ENCODE measurements at places on chromosomes 16 and 17.

- no peak overlapping the region for H3K4me3 ChIP-seq
- H3K27me3 ChIP-seq, result no peaks in the 10 kb centered on the region
- H3K4me1 ChIP-seq, result no peaks in the 10 kb centered on the region
- H3K36me3 ChIP-seq, result no peaks in the 10 kb centered on the region
- no peak overlapping the region for H3K27ac ChIP-seq
- DNase-seq, result no peak
Observed at GRCh38 chr16:87562201-87562600, 40.1 kb upstream of the JPH3 start.

DNA sequence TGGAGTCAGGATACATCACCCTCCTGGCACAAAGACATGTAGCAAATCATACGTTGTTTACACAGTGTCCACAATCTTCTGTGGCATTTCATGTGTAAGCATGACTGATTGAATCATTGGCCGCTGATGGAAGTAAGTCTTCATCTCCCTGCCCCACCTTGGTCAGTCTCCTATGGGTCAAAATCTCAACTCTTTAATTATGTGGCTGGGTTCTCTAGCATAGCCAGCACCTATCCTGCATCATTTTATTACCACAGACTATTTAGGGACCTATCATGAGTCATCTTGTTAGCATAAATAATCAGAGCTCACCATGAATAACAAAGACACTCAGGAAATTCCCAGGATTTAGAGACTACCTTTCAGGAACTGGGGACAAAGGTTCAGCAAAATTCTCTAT, 15.9 kb downstream of the TANC2 start:
- H3K4me1 ChIP-seq, result no peaks in the 10 kb centered on the region
- DNase-seq, result no peak
- no peak overlapping the region for H3K27ac ChIP-seq
- H3K27me3 ChIP-seq, result no peaks in the 10 kb centered on the region
- H3K36me3 ChIP-seq, result no peaks in the 10 kb centered on the region

- H3K4me3 ChIP-seq, result no peak overlapping the region
Observed at GRCh38 chr16:17780181-17780580, 309.4 kb upstream of the XYLT1 start.

DNA sequence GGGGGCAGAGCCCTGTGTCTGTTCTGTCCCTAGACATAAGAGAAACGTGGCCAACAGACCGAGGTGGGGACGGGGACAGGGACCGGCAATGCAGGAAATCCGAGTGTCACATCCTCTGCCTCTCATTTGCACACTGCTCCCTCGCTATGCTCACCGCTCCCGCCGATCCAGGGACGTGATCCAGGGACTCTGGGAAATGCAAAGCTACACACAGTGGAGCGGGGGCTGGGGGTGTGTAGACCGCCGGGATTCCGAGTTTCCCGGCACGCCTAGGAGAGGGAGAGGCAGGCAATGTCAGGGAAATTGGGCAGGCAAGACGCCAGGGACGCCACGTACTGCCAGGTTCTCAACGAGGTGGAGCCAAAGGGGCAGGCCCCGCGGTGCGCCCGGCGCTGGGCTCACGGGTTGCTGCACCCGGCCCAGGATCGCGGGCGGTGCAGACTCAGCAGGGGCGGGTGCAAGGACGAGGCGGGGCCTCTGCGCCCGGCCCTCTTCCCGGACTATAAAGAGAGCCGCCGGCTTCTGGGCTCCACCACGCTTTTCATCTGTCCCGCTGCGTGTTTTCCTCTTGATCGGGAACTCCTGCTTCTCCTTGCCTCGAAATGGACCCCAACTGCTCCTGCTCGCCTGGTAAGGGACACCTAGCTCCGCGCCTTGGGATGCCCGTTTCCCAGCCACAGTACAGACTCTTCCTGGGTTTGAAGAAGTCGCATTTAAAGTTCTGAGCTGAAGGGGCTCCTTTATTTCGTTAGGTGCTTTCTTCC, at the start of gene MT1X:
Gene MT1X (plus strand): TSS at position 532 of the 764 bp plus-strand sequence. CDS start 71 bp downstream, at position 603.
- peak within 1 kb of the TSS; percentile 79 for H3K4me3 ChIP-seq
- peaks cover 22% of the 10 kb centered on the region for H3K4me1 ChIP-seq

GRCh38 chr17:56638591-56639051, 45.1 kb downstream of the NOG start:
- H3K27ac ChIP-seq, result no peak overlapping the region
- H3K27me3 ChIP-seq, result no peaks in the 10 kb centered on the region
- H3K36me3 ChIP-seq, result no peaks in the 10 kb centered on the region
- DNase-seq, result no peak

DNA sequence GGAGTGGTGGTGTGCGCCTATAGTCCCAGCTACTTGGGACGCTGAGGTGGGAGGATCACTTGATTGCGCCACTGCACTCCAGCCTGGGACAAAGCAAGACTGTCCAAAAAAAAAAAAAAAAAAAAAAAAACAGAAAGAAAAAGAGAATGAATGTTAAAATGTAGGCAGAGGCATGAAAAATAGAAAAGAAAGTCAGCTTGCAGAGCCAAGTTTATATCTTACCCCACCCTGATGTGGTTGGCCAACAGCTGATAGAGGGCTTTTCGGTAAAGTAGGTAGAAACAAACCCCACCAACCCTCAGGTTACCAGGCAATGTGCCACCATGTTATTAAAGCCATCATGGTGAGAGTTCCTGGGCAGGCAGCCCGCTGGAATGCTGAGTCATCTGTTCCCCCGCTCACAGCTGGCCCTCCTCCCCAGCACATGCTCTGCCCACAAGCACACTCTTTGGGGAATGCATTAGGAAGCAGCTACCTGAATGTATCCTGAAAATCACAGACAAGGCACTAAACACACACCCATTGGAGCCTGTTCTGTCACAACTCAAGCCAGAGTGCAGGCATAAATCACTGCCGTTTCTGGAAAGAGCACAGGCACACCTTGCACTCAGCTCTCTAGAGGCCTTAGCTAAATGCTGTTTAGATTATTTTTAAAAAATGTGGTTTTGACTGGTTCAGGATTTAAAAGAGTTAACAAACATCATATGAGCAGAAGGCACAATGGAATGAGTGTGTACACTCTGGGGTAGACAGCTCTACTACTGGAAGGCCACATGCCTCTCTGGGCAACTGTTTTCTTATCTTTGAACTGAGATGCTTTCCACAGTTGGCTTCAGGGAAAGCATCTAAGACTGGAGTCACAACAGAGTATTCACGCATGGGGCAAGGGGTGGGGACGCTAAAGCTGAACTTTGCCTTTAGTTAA, 128.5 kb downstream of the PARN start:
- no peaks in the 10 kb centered on the region for H3K4me1 ChIP-seq
- DNase-seq, result no peak
- no peak overlapping the region for H3K27ac ChIP-seq
- H3K27me3 ChIP-seq, result no peaks in the 10 kb centered on the region
- no peak overlapping the region for H3K4me3 ChIP-seq
- no peaks in the 10 kb centered on the region for H3K36me3 ChIP-seq

DNA sequence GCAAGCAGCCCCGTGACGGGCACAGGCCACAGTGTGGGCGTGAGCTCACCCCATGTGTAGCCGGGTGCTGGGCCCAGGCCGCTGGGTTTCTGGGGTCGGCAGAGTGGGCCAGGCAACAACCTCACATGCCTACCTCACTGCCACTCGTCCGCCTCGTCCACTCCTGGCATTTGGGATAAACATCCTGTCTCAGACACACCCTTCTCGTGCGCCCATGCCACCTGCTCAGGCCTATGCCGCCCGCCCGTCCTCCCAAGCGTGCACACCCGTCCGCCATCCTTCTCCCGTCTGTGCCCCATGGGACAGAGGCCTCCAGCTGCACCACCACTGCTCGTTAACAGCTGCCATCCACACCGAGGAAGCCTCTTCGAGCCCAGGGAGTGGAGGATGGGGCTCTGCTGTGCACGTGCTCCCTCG, 64.3 kb downstream of the KLHDC4 start:
- H3K36me3 ChIP-seq, result peaks cover 13% of the 10 kb centered on the region
- no peaks in the 10 kb centered on the region for H3K27me3 ChIP-seq
- no peak for DNase-seq
- no peak overlapping the region for H3K27ac ChIP-seq
- H3K4me3 ChIP-seq, result no peak overlapping the region

DNA sequence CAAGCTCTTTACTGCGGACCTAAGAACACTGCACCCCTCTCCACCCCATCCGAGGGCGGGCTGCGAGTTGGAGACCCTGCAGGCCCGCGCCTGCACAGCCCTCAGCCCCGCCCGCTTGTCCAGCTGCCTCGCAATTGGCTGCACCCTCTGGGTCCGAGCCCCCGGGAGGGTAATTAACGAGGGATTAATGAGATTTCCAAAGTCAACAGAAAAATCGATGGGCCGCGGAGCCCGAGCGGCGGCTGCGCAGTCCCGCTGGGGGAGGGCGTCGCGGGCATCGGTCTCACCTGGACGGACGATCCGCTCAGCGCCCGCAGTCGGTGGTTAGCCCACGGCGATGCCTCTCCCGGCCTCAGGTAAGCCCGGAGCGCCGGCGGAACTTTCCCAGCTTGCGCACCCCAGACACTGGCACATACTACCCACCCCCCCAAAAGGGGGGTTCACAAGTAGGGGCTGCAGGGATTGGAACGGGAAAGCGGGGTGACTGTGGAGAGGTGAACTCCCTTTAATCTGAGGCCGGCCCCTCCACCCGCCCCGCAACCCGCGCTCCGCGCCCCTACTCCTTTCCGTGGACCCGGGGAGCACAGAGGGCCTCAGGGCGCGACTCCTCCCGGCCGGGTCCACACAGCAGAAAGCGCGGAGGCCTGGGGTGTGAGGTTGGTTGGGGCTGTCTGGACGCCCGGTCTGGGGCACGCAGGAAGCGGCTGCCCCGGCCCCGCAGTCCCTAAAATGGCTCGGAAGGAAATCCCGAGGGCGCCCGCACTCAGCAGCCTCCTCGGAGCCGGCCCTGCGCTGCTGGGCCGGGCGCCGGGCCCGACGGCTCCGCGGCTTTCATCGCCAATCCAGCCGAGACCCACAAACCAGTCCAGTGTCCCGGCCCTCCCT, at the start of gene OTOP3:
Gene OTOP3 (plus strand): TSS at position 314 of the 885 bp plus-strand sequence. CDS start 24 bp downstream, at position 338.
- peaks cover 17% of the 10 kb centered on the region for H3K27me3 ChIP-seq
- no peak within 1 kb of the TSS for H3K27ac ChIP-seq
- H3K36me3 ChIP-seq, result no peaks in the 10 kb centered on the region
- DNase-seq, result no peak

GRCh38 chr17:63345611-63346010, 100.5 kb downstream of the CYB561 start:
- no peaks in the 10 kb centered on the region for H3K4me1 ChIP-seq
- H3K4me3 ChIP-seq, result no peak overlapping the region
- DNase-seq, result no peak
- no peaks in the 10 kb centered on the region for H3K36me3 ChIP-seq

GRCh38 chr16:87458424-87458915, 34.4 kb downstream of the ZCCHC14 start:
- peaks cover 17% of the 10 kb centered on the region for H3K4me1 ChIP-seq
- H3K36me3 ChIP-seq, result peaks cover 5% of the 10 kb centered on the region
- no peak overlapping the region for H3K27ac ChIP-seq
- H3K4me3 ChIP-seq, result no peak overlapping the region

DNA sequence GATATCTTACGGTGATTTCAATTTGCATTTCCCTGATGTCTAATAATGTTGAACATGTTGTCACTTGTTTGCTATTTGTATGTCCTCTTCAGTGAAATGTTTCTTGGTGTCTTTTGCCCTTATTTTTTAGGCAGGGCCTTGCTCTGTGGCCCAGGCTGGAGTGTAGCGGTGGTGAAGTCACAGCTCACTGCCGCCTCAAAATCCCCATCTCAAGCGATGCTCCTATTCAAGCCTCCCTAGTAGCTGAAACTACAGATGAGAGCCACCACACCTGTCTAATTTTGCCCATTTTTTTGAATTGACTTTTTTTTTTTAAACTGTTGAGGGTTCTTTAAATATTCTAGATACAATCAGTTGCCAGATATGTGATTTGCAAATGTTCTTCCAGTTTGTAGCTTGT, 8.3 kb downstream of the UBE2G1 start:
- H3K27ac ChIP-seq, result no peak overlapping the region
- H3K27me3 ChIP-seq, result no peaks in the 10 kb centered on the region
- H3K36me3 ChIP-seq, result no peaks in the 10 kb centered on the region
- no peak overlapping the region for H3K4me3 ChIP-seq
- H3K4me1 ChIP-seq, result peaks cover 75% of the 10 kb centered on the region

- no peak overlapping the region for H3K4me3 ChIP-seq
- no peak for DNase-seq
- no peaks in the 10 kb centered on the region for H3K4me1 ChIP-seq
- H3K36me3 ChIP-seq, result no peaks in the 10 kb centered on the region
Observed at GRCh38 chr17:57523926-57524632, 221.0 kb downstream of the CCDC182 start.

GRCh38 chr16:87735270-87736007, 30.3 kb downstream of the KLHDC4 start:
- H3K4me3 ChIP-seq, result no peak overlapping the region
- H3K27ac ChIP-seq, result no peak overlapping the region
- H3K36me3 ChIP-seq, result peaks cover 26% of the 10 kb centered on the region
- no peaks in the 10 kb centered on the region for H3K27me3 ChIP-seq
- DNase-seq, result no peak

DNA sequence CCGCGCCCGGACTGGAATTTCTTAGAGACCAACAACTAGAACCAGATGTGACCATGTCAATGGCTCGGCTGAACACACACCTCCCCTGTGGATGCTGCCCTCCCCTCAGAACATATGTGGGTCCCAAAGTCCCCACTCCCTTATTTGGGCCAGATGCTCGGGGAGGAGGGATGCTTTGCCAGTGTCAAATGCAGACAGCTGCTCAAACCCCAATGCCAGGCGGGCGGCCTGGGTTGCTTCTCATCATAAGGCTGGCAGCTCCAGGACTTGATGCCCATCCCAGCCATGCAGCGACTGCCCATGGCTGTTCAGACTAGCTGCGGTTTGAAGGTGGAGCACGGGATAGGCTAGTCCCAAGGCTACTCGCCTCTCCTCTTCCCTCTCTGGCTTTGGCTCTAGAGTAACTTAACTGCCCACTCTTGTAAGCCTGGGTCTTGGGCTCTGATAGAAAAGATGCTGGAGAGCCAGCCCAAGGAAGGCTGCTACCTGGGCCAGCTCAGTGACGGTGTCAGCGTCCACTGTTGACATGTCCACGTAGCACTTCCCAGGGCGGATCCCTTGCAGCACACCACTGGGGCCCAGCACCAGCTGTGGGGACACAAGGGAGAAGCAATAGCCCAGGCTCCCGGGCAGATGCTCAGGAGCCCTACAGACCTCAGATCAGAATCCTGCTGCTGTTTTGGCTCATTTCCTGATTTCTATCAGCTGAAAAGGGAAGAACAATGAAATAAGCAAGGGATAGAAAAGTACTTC, 11.0 kb upstream of the ROGDI start:
- no peaks in the 10 kb centered on the region for H3K4me1 ChIP-seq
- no peaks in the 10 kb centered on the region for H3K27me3 ChIP-seq
- no peak overlapping the region for H3K27ac ChIP-seq

DNA sequence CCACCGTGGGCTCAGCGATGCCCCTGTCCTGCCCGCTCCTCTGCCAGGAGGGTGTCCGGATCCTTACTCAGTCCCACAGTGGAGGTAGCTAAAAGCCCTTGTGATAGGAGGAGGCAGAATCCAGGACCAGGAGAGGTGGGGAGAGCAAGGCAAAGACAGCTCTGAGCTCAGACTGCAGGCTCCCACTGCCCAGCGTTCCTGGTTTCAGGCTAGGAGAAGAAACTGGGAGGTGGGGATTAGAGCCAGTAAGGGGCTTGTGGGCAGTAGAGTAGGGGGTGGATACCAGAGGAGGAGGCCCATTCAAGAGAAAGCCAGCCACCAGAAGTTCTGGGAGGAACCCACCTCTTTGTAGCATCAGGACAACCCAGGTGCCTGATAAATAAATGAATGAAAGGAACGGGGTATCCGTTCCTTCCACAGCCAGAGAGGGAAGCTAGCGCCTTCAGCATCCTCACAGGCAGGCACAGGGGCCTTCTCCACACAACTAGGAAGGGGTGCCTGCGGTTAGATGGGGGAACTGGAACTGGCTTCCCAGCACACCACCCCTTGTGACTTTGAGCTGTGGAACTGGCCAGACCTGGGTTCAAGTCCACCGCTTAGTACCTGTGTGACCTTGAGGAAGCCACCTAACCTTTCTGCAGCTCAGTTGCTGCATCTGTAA, 2.3 kb downstream of the IL21R start:
- no peak for DNase-seq
- no peaks in the 10 kb centered on the region for H3K36me3 ChIP-seq
- H3K4me3 ChIP-seq, result peak overlapping the region; percentile 98
- peaks cover 70% of the 10 kb centered on the region for H3K4me1 ChIP-seq
- no peaks in the 10 kb centered on the region for H3K27me3 ChIP-seq

Data from CD4-positive, alpha-beta memory T cell (primary cell).